ENCODE measurements at places on chromosomes 6 and 20.

DNA sequence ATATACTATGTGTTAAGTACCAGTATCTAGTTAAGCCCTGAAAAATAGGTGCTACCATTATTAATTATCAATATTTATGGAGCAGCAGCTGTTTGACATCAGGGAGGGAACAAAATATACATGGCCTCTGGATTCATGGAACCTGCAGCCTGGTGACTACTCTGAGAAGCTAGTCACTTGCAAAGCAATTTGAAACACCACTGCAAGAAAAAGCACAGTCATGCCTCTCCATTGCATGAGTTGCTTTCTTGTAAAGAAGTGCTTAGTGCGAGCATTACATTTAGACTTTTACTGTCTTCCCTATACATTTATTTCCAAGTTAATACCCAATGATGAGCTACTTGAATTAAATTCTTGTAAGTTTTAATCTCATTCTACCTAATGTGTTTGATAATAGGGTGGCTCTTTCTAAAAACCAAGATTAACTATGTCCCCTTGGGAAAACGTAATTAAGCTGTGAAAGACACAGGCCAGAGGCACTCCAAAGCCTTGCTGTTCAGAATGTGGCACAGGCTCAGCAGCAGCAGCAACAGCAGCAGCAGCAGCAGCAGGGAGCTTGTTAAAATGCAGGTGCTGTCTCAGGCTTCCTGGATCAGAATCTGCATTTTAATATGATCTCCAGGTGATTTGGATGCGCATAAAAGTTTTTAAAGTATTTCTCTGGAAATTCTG is 83.6 kb downstream of the PFDN4 start:
- no peak overlapping the region for H3K27ac ChIP-seq
- H3K4me1 ChIP-seq, result no peaks in the 10 kb centered on the region
- DNase-seq, result no peak
- H3K4me3 ChIP-seq, result no peak overlapping the region
- H3K27me3 ChIP-seq, result no peaks in the 10 kb centered on the region

- DNase-seq, result no peak
- H3K4me3 ChIP-seq, result no peak overlapping the region
- no peaks in the 10 kb centered on the region for H3K27me3 ChIP-seq
- H3K4me1 ChIP-seq, result no peaks in the 10 kb centered on the region
Observed at GRCh38 chr6:85065831-85066230, 301.4 kb upstream of the TBX18 start.

GRCh38 chr20:62702895-62703852 is 5.5 kb upstream of the NTSR1 start:
- peaks cover 14% of the 10 kb centered on the region for H3K4me1 ChIP-seq
- H3K27me3 ChIP-seq, result peaks cover 21% of the 10 kb centered on the region
- H3K4me3 ChIP-seq, result no peak overlapping the region
- DNase-seq, result peak; percentile 46
- H3K27ac ChIP-seq, result peak overlapping the region; percentile 85

- no peak overlapping the region for H3K4me3 ChIP-seq
- H3K36me3 ChIP-seq, result peaks cover 28% of the 10 kb centered on the region
- no peak overlapping the region for H3K27ac ChIP-seq
- no peak for DNase-seq
- H3K27me3 ChIP-seq, result peaks cover 5% of the 10 kb centered on the region
- H3K4me1 ChIP-seq, result no peaks in the 10 kb centered on the region
Observed at GRCh38 chr6:31419842-31420241, 16.4 kb downstream of the MICA start.

DNA sequence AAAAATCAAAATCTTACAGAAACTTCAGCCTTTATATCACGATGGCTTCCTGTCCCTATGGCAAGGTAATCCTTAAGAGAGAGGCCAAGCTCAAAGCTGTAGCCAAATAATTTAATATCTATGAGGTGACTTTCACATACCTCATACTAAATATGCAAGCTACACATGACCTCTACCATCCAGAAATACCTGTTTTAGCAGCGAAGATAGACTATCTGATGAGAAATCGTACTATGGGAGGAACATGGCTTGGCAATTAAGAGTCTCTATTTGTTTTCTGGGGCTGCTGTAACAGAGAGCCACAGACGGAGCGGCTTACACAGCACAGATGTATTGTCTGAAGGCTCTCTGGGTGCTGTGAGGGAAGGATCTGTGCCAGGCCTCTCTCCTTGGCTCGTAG is 31.0 kb upstream of the SALL4 start:
- DNase-seq, result no peak
- no peak overlapping the region for H3K4me3 ChIP-seq
- no peaks in the 10 kb centered on the region for H3K36me3 ChIP-seq
- H3K27ac ChIP-seq, result no peak overlapping the region

DNA sequence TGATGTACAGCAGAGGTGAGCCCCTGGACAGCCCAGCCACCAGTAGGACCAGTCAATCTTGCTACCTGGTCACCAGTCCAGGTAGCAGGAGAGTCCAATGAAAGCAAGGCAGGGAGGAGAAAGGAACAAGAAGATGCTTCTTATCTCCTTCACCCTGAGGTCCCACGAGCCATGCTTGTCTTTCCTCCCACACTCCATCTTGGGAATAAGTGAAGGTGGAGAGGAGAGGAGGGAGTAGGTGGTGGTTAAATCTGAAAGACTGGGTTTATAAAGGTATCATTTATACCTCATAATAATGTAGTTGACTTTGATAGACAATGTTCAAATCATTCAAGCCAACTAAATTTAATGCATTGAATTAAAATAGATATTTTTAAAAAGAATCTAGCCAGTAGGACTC is 35.9 kb downstream of the LAMP5 start:
- H3K27me3 ChIP-seq, result no peaks in the 10 kb centered on the region
- no peaks in the 10 kb centered on the region for H3K36me3 ChIP-seq
- no peaks in the 10 kb centered on the region for H3K4me1 ChIP-seq
- no peak overlapping the region for H3K4me3 ChIP-seq

DNA sequence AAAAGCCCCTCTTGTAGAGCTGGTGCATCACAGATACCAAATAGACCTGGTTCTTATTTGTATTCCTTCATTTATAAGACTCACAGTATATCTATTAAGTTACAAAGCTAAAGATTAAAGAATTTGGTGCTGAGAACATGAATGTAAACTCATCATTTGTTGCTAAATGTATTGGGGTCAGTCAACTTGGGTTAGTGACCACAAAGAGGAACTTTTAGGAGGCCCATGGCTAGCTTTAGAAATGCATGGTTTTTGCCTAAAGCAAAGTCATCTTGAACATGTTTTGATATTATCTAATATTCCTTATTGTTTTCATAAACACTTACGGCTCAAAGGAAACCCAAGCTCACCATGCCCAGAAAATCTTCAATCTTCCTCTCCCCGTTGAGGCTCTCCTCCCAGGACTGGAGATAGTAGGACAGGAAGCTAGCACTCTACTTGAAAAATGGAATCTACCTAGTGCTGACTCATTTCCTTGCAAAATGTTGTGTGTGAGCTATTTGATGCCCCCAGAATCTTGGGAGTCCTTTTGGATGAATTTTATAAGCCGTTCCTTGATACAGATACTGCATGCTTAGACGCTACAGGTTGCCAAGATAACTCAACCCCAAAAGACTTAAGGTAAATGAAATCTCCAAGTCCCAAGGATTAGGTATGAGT is 121.4 kb downstream of the BMP2 start:
- no peak overlapping the region for H3K4me3 ChIP-seq
- DNase-seq, result no peak
- H3K4me1 ChIP-seq, result no peaks in the 10 kb centered on the region
- no peaks in the 10 kb centered on the region for H3K36me3 ChIP-seq
- H3K27ac ChIP-seq, result no peak overlapping the region

DNA sequence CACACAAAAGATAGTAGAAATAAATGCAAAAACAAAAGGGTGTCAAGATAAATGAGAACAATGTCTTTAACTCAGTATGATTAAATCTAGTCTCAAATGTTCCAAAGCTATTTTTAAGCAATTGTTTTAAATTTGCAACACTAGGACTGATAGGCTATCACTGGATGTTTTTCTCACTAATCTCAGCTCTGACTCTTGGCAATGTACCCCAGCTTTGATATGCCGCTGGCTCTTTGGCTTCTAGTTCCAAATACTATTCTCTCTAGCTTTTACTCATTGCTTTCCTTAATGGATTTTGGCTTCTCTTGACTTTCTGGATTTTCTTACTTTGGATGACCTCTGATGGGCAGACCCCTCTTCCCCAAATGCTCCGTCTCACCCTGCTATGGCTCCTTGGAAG is 116.0 kb upstream of the SLC35B3 start:
- no peak for DNase-seq
- H3K27ac ChIP-seq, result no peak overlapping the region
- no peaks in the 10 kb centered on the region for H3K27me3 ChIP-seq

DNA sequence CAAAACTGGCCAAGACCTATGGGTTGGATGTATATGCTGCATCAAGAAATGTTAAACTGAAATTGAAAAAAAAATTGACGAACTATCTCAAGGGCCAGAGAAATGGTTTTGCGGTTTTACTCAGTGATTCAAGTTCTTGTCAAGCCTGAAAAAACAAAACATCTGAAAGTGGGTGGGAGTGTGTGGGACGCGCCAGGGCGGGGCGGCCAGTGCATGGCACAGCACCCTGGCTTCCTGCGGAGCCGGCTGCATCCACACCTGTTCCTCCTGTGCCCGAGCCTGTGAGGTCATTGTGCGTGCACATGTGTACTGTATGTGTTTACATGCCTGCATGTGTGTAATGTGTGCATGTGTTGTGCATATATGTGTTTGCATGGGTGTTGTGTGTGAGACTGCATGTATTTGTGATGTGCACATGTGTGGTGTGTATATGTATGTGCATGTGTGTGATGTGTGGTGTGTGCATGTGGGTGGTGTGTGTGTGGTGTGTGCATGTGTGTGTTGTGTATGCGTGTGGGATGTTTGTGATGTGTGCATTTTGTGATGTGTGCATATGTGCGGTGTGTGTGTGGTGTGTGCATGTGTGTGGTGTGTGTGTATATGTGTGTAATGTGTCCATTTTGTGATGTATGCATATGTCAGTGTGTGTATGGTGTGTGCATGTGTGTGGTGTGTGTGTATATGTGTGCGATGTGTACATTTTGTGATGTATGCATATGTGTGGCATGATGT is 59.8 kb downstream of the CDH4 start:
- H3K27ac ChIP-seq, result no peak overlapping the region
- H3K4me3 ChIP-seq, result no peak overlapping the region
- no peaks in the 10 kb centered on the region for H3K36me3 ChIP-seq
- H3K4me1 ChIP-seq, result no peaks in the 10 kb centered on the region

DNA sequence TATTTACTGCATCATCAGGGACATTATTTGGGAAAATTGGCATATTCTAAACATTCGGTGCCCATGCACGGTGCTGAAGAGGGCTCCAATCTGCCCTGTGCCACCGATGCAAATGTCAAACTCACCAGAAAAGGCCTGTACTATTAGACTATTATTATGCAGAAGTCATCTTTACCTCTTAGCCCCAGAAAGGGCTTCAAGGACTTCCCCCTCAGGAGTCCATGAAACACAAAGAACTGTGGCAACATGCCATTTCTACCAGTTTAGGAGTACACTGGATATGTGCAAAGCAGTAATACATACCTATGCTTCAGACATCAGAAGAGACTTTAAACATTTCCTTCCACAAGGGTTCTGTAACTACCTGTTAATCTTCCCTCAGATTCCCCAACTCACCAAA is 8.6 kb downstream of the DIDO1 start:
- H3K36me3 ChIP-seq, result peaks cover 28% of the 10 kb centered on the region
- H3K4me3 ChIP-seq, result peak overlapping the region; percentile 66
- no peaks in the 10 kb centered on the region for H3K27me3 ChIP-seq
- H3K27ac ChIP-seq, result peak overlapping the region; percentile 92

- H3K27ac ChIP-seq, result no peak overlapping the region
- no peaks in the 10 kb centered on the region for H3K4me1 ChIP-seq
- no peaks in the 10 kb centered on the region for H3K27me3 ChIP-seq
- H3K4me3 ChIP-seq, result no peak overlapping the region
- H3K36me3 ChIP-seq, result no peaks in the 10 kb centered on the region
- DNase-seq, result no peak
Observed at GRCh38 chr20:12570371-12570770, 438.4 kb upstream of the SPTLC3 start.

- peaks cover 8% of the 10 kb centered on the region for H3K27me3 ChIP-seq
- DNase-seq, result no peak
- H3K36me3 ChIP-seq, result no peaks in the 10 kb centered on the region
Observed at GRCh38 chr20:48025051-48025515, 239.8 kb upstream of the SULF2 start.

DNA sequence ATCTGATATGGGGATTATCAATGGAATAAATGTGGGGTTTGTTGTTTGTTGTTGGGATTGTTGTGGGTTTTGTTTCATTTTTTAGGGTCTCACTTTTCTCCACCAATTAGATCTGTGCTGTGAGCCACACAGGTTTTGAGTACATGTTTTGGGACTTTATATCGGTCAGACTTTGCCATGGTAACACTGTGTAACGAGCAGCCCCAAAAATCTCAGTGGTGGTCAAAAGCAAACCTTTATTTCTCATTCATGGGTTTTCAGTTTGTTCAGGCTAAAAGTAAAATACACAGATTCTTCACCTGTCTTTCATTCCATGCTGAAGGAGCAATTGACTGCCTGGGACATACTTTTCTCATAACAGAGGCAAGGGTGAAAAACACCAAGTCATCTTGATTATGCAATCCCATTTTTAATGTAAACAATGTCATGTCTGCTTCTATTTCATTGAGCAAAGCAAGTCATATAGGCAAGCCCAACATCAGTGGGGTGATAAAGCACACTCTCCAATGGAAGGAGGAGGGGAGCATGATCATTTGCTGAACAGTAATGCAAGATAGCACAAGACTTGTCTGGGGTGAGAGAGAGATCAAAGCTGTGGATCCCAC is 101.1 kb upstream of the PLCB4 start:
- no peak overlapping the region for H3K4me3 ChIP-seq
- H3K36me3 ChIP-seq, result no peaks in the 10 kb centered on the region
- DNase-seq, result no peak
- no peaks in the 10 kb centered on the region for H3K27me3 ChIP-seq

DNA sequence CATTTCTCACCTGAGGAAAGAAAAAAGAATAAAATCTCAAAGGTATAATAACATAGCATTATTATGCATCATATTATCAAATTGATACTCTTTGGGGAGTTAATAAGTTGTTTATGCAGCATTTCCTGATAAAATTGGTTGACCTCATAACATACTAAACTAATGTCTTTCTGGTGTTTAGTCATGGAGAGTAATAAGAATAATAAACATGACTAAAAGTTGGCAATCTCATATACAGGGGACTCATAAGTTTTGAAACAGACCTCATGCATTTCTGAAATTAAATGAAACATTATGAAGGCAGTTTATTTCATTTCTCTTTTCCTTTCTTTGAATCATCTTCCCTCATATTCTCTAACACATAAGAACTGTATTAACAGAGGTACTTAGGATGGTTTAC is 60.5 kb upstream of the PRDM1 start:
- H3K27ac ChIP-seq, result no peak overlapping the region
- no peak for DNase-seq
- peaks cover 14% of the 10 kb centered on the region for H3K36me3 ChIP-seq
- H3K27me3 ChIP-seq, result no peaks in the 10 kb centered on the region
- peaks cover 6% of the 10 kb centered on the region for H3K4me1 ChIP-seq
